ENCODE measurements at places on chromosomes 3 and 15.

- peak overlapping the region; percentile 90 for H3K4me3 ChIP-seq
- DNase-seq: no peak
- H3K27me3 ChIP-seq: no peaks in the 10 kb centered on the region
- peaks cover 54% of the 10 kb centered on the region for H3K4me1 ChIP-seq
Observed at GRCh38 chr15:90002428-90002844, 1.3 kb downstream of the ZNF710 start.

DNA sequence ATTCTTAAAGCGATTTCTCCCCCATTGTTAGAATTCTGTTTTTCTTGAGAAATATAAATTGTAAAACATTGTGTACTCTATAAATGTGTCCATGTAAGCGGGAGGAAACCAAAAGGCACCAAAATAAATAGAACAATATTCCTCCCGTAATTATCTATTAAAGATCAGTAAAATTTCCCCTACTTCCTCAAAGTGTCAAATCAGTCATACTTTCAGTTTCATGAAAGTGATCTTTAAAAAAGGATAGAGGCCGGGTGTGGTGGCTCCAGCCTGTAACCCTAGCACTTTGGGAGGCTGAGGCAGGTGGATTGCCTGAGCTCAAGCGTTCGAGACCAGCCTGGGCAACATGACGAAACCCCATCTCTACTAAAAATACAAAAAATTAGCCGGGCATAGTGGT is 278.9 kb downstream of the MECOM start:
- H3K27me3 ChIP-seq: peaks cover 13% of the 10 kb centered on the region
- peaks cover 16% of the 10 kb centered on the region for H3K4me1 ChIP-seq
- H3K36me3 ChIP-seq: peaks cover 3% of the 10 kb centered on the region
- no peak overlapping the region for H3K4me3 ChIP-seq

DNA sequence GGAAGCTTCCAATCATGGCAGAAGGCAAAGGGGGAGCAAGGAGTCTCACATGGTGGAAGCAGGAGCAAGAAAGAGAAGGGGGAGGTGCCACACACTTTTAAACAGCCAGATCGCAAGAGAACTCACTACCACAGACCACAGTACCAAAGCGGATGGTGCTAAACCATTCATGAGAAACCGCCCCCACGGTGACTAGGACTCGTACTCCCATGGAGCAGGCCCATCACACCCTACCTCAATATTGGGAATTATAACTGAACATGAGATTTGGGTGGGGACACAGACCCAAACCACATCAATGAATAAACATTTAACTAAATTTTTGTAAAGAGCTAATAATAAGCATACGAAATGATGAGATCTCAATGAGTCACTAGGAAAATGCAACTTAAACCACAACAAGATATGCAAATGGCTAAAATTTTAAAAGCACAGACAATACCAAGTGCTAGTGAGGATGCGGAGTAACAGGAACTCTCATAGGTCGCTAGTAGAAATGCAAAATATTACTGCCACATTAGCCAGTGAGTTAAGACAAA is 10.0 kb downstream of the MRPS25 start:
- H3K36me3 ChIP-seq: peaks cover 27% of the 10 kb centered on the region
- no peaks in the 10 kb centered on the region for H3K4me1 ChIP-seq
- no peak overlapping the region for H3K27ac ChIP-seq
- DNase-seq: no peak
- H3K4me3 ChIP-seq: no peak overlapping the region

DNA sequence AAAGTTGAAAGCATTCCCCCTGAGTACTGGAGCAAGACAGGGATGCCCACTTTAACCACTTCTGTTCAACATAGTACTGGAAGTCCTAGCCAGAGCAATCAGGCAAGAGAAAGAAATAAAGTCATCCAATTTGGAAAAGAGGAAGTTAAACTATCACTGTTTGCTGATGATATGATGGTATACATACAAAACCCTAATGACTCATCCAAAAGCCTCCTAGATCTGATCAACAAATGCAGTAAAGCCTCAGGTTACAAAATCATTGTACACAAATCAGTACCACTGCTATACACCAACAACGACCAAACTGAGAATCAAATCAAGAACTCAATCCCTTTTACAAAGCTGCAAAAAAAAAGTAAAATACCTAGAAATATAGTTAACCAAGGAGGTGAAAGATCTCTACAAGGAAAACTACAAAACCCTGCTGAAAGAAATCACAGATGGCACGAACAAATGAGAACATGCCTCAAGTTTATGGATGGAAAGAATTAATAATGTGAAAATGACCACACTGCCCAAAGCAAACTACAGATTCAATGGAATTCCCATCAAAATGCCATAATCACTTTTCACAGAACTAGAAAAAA is 40.3 kb downstream of the RPL39L start:
- no peak overlapping the region for H3K4me3 ChIP-seq
- H3K27ac ChIP-seq: no peak overlapping the region
- peaks cover 6% of the 10 kb centered on the region for H3K4me1 ChIP-seq
- H3K36me3 ChIP-seq: peaks cover 4% of the 10 kb centered on the region
- no peak for DNase-seq

GRCh38 chr15:74540161-74540760 is 759 bp upstream of the ARID3B start:
- H3K4me1 ChIP-seq: peaks cover 31% of the 10 kb centered on the region
- peaks cover 8% of the 10 kb centered on the region for H3K27me3 ChIP-seq
- DNase-seq: no peak
- peak overlapping the region; percentile 90 for H3K27ac ChIP-seq

- H3K36me3 ChIP-seq: no peaks in the 10 kb centered on the region
- DNase-seq: no peak
- no peaks in the 10 kb centered on the region for H3K27me3 ChIP-seq
Observed at GRCh38 chr3:135159681-135160247, 364.7 kb downstream of the EPHB1 start.

GRCh38 chr15:35078221-35078915 is 6.7 kb downstream of the NANOGP8 start:
- H3K4me3 ChIP-seq: no peak overlapping the region
- H3K27me3 ChIP-seq: no peaks in the 10 kb centered on the region
- H3K36me3 ChIP-seq: peaks cover 7% of the 10 kb centered on the region
- peaks cover 4% of the 10 kb centered on the region for H3K4me1 ChIP-seq
- H3K27ac ChIP-seq: no peak overlapping the region

GRCh38 chr3:189308608-189309007 is 136.8 kb downstream of the TPRG1 start:
- no peak for DNase-seq
- H3K27ac ChIP-seq: no peak overlapping the region
- H3K36me3 ChIP-seq: no peaks in the 10 kb centered on the region
- peaks cover 55% of the 10 kb centered on the region for H3K27me3 ChIP-seq
- H3K4me3 ChIP-seq: no peak overlapping the region

DNA sequence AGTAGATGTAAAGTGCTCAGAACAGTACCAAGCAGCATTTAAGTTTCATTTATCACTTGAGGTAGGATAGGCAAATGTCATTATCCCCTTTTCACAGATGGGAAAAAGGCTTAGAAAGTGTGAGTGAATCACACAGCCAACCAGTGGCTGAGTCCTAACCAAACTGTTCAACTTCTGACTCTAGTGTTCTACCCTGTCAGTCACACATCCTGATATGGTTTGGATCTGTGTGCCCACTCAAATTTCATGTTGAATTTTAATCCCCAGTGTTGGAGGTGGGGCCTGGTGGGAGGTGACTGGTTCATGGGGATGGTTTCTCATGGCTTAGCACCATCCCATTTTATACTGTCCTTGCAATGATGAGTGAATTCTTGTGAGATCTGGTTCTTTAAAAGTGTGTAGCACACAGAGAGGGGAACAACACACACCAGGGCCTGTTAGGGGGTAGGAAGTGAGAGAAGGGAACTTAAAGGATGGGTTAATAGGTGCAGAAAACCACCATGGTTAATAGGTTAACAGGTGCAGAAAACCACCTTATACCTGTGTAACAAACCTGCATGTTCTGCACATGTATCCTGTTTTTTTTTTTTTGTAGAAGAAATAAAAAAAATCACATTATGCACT is 304.7 kb downstream of the SUCLG2 start:
- no peaks in the 10 kb centered on the region for H3K27me3 ChIP-seq
- H3K36me3 ChIP-seq: no peaks in the 10 kb centered on the region
- H3K4me1 ChIP-seq: no peaks in the 10 kb centered on the region

GRCh38 chr15:82132096-82132495 is 86.3 kb upstream of the MEX3B start:
- peaks cover 25% of the 10 kb centered on the region for H3K4me1 ChIP-seq
- DNase-seq: no peak
- peaks cover 7% of the 10 kb centered on the region for H3K36me3 ChIP-seq

Data from type B pancreatic cell (in vitro differentiated cells).